ENCODE measurements at places on chromosomes 12 and 14.
A peak's percentile ranks its signal among the peaks of the same experiment; 100 is the strongest.

DNA sequence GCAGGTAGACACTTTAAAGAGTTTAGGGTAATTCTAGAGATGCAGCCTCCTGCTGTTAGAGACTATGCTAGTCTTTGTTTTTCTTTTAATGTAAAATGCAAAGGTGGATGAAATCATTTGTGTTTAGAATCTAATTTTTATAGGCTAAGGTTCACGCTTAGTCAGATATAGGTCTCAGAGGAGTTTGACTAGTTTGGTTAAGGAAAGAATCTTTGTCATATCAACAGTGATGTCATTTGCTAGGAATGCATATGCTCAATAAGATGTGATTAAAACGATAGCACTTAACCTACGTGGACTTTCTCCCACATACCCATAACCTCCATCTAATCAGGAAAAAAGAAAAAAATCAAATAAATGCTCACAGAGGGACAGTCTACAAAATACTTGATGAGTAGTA lies 859.3 kb upstream of the ATXN7L3B start:
- no peak for DNase-seq

DNA sequence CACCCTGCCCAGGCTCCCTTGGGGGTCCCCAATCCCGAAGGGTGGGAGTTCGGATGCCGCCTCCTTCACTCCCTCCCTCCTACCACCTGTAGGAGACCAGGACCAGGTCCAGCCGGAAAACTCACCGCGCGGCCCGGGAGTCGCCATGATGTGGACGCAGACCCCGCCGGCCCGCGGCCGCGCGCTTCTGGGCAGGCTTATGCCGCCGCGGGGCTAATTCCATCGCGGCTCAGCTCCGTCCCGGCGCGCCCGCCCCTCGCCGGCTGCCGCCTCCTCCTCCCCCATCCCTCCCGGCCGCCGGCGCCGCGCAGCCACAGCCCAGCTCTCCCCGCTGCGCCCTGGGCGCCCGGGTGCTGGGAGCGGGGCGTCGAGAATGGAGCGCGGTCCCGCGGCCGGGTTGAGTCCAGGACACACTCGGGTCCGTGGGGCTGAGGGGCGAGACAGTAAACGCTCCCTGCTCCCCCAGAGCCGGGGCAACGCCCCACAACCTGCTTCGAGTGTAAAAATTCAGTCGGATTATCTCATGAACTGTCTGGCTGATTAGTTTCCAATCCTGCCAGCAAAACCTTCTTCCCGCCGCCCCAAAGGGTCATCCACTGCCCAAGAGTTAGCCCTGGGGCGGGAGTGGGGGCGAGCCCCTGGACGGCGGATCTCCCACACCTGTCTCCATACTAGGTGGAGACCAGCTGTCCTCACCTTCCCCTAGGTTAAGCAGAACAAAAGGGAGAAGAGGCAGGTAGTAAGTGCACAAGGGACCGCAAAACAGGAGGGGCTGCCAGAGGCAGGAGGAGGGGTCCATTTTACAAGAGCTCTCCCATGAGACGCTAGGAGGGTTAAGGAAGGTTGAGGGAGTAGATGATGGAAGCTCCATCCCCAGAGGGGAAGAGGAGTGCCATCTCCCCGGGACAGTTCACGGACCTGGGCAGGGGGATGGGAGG lies at the start of gene ANO2:
TSS of gene ANO2 (minus strand) at position 189 of the 938 bp plus-strand sequence. CDS start at position 147, 42 bp downstream.
- DNase-seq = no peak

DNA sequence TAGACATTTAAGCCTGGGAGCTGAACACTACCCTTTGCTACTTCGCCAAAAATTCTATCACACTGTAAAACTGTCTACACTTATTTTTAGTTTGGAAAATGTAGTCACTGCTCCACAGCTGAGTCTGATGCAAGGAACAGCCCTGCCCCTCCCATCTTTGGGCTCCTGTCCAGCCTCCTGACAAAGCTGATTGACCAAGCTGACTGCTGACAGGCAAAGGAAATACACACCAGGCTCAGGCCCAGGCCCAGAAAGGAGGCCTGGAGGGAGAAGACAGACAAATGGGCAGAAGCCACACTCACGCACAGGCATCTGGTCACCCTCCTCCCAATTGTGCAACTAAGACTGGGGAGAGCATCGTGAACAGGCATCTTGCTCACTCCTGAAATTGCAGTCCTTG lies 55.3 kb downstream of the ISCA2 start:
- DNase-seq = no peak

- no peak for DNase-seq
Observed at GRCh38 chr14:100889641-100890040, 13.9 kb downstream of the RTL1 start.

- DNase-seq = no peak
Observed at GRCh38 chr12:22115711-22116110, 69.7 kb downstream of the CMAS start.

- no peak for DNase-seq
Observed at GRCh38 chr12:11764837-11765236, 115.4 kb downstream of the ETV6 start.

- DNase-seq = no peak
Observed at GRCh38 chr14:80638620-80639515, 302.7 kb downstream of the CEP128 start.

DNA sequence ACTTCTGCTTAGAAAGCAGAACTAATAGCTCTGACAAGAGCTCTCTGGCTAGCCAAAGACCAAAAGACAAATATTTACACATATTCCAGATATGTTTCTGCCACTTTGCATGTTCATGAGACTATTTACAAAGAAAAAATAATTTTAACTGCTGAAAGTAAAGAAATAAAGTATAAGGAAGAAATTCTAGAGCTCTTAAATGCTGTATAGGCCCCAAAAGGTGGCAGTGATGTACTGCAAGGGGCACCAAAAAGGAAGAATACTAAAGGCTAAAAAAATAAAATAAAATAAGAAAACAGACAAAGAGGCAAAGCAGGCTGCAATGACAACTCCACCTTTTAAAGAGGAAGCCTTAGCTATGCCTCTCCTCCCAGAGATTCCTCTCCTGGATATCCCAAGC lies 23.0 kb downstream of the KLRK1 start:
- DNase-seq = no peak

DNA sequence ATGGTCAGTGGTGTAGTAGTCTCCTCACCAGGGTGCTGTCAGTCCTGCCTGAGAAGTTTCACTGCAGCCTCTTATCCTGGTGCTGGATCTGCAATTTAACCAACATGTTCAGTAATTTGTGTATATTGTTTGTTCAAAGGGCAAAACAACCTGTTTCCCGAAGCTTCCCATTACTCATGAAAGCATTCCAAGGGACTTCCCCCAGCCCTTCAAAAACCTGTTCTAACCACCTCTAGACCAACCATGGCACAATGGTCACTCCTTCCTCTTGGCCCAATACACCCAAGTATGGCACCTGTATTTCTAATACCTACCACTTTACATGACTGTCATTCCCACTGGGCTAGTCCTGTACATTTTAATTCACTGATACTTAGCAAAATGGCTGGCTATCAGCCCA lies 12.1 kb downstream of the CKAP4 start:
- no peak for DNase-seq

DNA sequence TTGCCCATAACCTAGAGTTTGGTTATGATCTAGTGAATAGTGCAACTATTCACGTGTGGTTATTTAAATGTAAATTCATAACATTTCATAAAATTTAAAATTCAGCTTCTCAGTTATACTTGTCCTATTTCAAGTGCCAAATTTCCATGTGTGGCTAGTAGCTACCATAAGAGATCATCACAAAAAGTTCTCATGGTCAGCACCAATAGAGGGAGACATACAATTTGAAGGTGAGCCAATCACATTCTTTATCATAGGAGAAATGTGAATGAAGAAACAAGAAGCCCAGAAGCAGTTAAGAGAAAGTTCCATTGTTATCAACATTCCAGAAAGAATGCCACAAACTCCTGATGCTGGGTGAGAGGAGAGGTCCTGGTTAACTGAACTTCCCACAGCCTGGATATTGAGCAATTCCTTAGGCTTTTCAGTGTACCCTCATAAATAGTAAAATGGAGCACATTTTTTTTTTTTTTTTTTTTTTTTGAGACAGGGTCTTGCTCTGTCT lies 892.9 kb upstream of the USP15 start:
- no peak for DNase-seq

DNA sequence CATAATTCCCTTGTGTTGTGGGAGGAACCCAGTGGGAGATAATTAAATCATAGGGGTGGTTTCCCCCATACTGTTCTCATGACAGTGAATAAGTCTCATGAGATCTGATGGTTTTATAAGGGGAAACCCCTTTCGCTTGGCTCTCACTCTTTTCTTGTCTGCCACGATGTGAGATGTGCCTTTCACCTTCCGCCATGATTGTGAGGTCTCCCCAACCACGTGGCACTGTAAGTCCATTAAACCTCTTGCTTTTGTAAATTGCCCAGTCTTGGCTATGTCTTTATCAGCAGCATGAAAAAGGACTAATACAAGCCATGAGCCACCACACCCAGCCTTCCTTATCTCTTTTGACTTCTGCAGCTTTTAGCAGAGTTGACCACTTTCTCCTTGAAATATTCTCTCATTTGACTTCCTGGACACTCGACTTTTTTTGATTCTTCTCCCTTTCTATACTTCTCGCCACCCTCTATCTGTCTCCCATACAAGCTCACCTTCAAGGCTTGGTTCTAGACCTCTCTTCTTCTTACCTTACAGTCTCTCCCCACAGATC lies 2.3 kb downstream of the MTERF2 start:
- DNase-seq = no peak

GRCh38 chr14:60622917-60623257 lies 26.4 kb downstream of the SIX1 start:
- no peak for DNase-seq

- DNase-seq = no peak
Observed at GRCh38 chr12:78119351-78119918, 288.7 kb downstream of the NAV3 start.

DNA sequence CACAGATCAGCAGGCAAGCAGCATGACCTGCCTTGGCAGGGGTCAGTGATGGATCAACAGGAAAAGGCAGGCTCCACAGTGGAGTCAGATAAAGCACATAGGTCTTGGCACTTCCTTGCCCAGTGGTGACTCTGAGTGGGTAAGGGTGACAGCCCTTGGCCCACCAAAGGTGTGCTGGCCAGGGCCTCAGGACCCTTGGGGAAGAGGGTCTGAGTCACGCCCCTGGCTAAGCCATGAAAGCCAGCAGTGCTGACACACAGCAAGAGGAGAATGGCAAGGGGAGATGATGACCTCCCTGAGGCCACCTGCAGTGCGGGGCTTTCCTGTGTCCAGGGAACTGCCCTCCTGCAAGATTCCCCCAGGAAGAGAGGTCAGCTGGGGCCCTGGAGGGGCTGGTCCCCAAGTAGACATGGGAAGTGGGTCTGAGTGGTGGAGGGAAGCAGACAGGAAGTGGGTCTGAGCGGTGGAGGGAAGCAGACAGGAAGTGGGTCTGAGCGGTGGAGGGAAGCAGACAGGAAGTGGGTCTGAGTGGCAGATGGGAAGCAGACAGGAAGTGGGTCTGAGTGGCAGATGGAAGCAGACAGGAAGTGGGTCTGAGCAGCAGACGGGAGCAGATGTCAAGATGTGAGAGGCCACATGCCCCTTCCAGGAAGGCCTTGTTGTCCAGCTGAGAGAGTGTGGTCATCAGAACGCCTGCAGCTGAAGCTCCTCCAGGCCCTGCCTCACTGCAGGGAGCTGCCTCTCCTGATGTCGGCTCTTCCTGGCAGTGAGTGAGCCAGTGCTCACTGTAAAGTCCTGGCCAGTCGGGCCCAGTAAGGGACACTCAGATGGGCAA lies 34.8 kb downstream of the DIO3 start:
- DNase-seq = peak; percentile 30

GRCh38 chr14:94884616-94885230 lies 114.8 kb upstream of the GSC start:
- no peak for DNase-seq

GRCh38 chr12:29159661-29160060 lies 10.6 kb downstream of the FAR2 start:
- no peak for DNase-seq

GRCh38 chr14:92209141-92209540 lies 87.4 kb downstream of the CPSF2 start:
- no peak for DNase-seq

GRCh38 chr14:33016613-33017012 lies 77.9 kb downstream of the NPAS3 start:
- no peak for DNase-seq

Measured in liver (tissue), 10 donors.